GM10248 (cell line): ENCODE measurements at places on chromosomes 7 and 10.

DNA sequence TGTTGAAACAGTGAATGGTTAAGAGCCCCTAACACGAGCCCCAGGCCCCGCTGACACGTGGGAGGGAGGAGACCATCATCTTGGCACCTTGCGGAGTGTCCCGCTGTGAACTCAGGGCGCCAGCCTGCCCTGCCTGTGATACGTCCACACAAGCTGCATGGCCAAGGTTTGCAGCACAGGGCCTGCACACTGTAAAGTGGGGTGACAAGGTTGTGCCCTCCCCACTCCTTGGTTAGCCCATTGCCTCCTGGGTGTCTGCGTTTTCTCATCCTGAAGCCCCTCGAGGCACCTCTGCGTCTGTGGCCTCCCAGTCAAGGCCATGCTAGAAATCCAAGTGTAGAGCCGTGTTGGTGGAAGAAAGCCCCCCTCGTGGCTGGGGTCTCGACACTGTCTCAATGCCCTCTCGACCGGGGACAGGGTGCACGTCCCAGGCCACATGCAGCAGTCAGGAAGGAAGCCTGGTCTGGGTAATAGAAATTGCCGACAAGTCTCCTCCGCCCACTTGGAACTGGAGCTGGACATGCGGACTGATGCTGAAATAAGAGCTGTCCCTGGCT lies 192.1 kb downstream of the DNAJB6 start:
- DNase-seq, result no peak

DNA sequence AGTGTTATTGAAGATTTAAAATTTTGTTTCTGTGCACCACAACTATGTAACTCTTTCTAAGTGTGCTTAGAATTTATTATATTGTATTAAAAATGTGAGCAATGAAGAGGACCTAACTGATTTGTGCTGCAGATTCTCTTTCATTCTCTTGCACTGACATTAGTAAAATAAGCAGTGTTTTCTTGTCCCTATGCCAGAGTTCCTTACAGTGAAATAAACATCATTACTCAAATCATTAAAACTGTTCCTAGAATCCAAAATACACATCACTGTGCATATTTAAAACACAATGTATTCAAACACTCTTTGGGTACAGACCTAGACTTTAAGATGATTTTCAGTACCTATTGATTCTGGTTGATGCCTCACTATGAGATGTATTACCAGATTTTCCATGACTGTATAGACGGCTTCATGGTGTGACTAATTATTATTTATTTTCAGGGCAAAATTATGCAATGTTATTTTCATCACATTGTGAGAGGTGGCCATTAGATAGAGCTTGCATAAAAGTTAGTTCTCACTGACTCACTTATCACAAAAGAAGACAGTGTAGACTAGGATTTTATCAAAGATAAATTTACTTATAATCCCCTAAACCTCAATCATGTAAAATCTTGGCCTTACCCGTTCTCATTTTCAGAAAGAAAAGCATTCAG lies 93.4 kb downstream of the PTPRZ1 start:
- no peak for DNase-seq

GRCh38 chr10:29535012-29535777 lies 99.6 kb downstream of the SVIL start:
- no peak for DNase-seq

- DNase-seq, result no peak
These were observed 455.8 kb downstream of the XPNPEP1 start for GRCh38 chr10:109467551-109467950.
